Glutamatergic neuron (in vitro differentiated cells): ENCODE measurements at places on chromosomes 2 and 18.

GRCh38 chr2:64359892-64360657 lies 93.9 kb upstream of the LGALSL start:
- peak; percentile 23 for DNase-seq

- no peak for DNase-seq
These were observed 24.0 kb downstream of the MRPL44 start for GRCh38 chr2:223981241-223981640.

DNA sequence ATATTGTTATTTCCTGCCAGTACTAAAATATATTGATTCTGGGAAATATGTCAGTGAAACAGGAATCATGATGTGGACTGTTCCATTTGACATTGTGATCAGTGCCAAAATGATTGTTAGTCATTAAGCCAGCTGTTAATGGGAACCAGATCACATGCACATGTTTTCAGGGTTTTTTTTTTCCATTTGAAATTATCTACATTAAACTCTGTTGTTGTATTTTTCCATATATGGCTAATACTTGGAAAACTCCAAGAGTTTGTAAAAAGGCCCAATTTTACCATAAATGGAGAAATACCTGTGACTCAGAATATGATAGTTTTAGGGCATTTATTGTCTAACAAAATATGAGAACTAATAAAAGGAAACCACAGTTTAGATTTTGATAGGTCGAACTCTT lies 13.4 kb downstream of the ITGAV start:
- no peak for DNase-seq

GRCh38 chr2:141557329-141558095 lies 573.3 kb downstream of the LRP1B start:
- DNase-seq = no peak

- no peak for DNase-seq
These were observed 221.0 kb downstream of the OSR1 start for GRCh38 chr2:19137433-19137832.

GRCh38 chr2:55231546-55232083 lies 478 bp downstream of the CLHC1 start:
- DNase-seq = peak; percentile 22

DNA sequence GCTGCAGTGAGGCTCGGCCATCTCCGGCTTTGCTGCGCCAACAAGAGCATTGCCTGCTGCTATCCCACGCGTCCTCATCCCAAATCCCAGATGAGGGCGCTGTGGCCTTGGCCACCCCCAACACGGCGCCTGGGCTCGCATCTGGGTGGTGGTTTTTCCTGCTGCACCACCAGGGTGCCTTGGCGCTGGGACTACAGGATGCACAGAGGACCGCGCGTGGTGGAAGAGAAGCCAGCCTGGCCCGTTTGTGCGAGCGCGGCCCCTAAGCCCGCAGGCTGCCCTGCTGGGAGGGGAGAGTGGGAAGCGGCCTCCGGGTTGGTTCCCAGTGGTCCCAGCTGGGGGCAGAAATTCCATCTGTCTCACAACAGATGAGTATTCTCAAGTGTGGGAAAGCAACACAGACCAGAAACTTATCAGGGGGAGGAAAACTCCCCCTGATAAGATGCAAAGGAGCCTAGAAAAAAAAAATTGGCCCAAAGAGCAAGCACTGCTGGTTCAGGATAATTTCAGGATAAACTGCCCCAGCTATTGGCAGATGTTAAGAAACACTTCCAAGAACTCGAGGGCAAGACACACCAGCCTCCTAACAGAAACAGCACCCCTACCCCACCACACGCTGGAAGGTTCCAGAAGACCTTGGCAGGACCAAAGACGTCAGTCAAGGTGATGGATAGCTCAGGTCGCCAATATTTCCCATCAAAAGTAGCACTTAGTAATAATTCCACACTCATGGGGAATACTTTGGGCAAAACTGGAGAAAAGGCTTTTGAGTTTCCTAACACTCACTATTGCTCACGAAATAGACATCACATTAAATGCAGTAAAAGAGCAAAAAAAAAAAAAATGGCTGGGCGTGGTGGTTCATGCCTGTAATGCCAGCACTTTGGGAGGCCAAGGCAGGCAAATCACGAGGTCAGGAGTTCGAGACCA lies 152.1 kb downstream of the PXDN start:
- DNase-seq = peak; percentile 81

- no peak for DNase-seq
These were observed 481.4 kb downstream of the CDH2 start for GRCh38 chr18:27695503-27695902.

GRCh38 chr2:188481474-188481873 lies 189.8 kb downstream of the GULP1 start:
- no peak for DNase-seq

DNA sequence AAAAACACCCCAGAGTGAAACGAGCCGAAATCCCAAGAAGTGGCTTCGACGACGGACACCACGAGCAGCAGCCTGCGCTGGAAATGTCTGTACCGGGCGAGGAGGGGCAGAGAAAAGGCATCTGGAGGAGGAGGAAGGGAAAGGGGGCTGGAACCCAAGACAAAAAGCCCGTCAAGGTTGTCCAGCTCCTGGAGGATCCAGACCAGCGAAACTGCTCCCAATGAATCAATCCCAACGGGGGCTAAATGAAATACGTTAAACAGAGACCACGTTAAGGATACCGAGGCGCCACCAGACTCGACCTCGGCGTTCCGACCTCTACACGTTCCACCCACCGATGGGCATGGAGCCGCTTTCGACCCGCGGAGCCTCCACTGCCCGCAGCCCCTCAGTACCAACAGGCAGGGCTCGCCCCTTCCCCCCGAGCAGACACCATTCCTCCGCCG lies 400 bp downstream of the CCDC88A start:
- DNase-seq = no peak

DNA sequence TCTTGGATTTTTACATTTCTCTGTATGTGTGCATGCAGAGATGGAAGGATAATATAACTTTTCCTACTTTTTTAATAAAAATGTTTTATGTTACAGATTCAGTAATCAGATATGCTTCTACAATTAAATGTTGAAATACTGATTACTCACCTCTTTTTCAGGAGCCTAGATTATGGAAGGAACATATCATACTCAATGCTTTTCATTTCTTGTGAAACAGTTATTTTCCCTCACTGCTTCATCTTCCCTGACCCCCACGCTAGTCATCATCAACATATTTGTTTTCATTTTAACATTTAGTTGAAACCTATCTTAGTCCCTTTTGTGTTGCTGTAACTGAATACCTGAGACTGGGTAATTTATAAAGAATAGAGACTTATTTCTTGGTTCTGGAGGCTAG lies 190.7 kb downstream of the WDR7 start:
- DNase-seq = no peak

DNA sequence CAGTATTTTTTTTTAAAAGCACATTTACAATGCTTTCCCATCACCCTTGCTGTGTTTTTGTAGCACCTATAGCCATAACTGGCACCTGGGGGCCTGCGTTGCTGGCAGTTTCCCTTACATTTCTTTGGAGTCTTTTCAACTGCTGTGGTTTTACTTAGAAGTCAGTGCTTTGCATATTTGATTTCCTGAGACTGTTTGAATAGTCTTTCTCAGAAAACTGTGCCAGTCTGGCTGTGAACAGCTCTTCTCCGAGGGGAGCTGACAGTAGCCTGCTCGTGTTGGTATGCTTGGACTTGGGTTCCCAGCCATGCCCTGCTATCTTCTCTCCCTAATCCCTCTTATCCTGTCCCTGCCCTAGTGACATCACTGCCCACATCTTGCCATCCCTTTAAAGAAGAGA lies 81.5 kb downstream of the DPP4 start:
- no peak for DNase-seq

GRCh38 chr2:110115291-110116032 lies at the start of gene MALL:
Gene MALL, minus strand, starts transcription at chr2:110115822. Its CDS starts 30 bp downstream, at chr2:110115792.
- DNase-seq = peak; percentile 47

- no peak for DNase-seq
These were observed 589.1 kb upstream of the SLC8A1 start for GRCh38 chr2:41040782-41041520.

DNA sequence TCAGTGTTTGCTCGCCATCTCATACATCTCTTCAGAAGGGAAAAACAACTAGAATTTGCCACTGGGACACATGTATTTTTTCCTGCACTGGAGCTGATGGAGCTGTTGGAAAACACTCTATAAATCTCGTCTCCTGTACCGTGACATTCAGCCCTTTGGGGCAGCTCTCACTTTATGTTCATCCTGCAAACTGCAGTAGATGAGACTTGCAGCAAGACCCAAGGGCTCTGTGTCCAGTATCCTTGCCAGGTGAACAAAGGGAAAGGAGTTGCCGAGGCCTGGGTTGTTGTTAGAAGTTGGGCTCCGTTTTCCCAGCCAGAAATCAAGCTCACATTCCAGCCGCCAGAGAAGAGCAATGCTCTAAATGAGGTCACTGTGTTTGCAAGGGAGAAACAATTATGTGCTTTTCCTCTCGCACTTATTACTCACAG lies 285.1 kb downstream of the SLC4A3 start:
- DNase-seq = no peak

DNA sequence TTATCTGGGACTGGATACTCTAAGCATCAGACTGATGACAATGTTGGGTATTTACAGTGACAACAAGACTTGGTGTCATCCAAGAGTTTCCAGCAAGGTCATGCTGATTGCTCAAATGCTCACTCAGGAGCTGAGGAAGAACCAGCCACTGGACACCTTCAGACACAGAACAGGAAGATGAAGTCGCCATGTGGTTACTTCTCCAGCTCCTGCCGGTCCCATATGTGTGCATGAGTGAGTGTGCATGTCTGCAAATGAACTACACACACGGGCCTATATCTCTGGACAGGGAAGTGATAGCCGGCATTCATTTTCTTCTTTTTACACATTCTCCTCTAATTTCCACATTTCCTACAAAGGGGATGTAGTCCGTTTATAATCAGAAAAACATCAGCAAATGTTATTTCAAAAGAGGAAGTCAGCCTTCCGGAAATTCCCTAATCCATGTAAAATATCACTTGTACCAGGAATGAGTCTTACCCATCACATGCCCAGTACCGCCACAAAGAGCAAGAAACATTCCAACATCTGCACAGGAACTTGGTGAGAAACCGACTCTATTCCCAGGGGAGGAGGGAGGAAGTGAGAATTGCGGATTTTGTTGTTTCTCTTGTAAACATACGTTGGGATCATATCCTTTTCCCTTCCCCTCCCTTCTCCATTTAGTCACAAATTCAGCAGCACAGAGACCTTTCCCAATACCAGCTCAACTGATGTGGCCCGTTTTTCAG lies 10.8 kb downstream of the RFX8 start:
- DNase-seq = no peak

- no peak for DNase-seq
These were observed 14.3 kb upstream of the CTLA4 start for GRCh38 chr2:203853271-203853670.

GRCh38 chr18:58562146-58562998 lies 66.5 kb downstream of the ALPK2 start:
- DNase-seq = no peak

- peak; percentile 50 for DNase-seq
These were observed 197.2 kb upstream of the POU3F3 start for GRCh38 chr2:104656571-104657163.

- no peak for DNase-seq
These were observed 60.3 kb upstream of the SP3 start for GRCh38 chr2:174025271-174026121.

DNA sequence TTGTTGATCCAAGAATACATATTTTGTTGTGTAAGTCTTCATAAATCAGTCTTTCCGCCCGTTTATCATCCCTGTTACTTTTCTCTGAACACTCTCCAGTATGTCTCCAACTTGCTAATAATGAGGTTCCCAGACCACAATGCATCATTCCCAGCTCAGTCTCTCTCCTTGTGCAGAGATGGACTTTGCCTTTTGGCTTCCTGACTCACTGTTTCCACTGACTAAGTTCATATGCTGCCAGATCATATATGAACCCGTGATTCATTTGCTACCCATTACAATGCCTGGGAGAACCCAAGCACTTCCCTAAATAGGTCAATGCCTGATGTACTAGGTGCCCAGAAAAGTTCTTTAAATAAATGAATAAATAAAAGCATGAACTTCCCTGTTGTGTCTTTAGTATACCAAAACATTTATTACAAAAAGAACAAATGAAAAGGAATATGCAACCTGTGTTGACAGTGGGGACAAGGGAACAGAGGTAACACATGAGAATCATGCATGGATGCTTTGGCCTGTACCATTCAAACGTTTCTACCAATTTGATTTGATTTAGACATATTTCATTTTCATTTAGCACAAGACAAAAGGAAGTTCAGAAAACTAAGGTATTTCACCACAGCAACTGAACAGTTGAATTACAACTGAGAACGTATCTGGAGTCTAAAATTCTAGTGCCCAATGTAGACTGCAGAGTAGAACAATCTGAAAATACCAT lies 215.4 kb upstream of the HNRNPA3 start:
- no peak for DNase-seq

GRCh38 chr18:59783138-59783537 lies 85.9 kb upstream of the CCBE1 start:
- DNase-seq = peak; percentile 24

- no peak for DNase-seq
These were observed 13.7 kb downstream of the HS6ST1 start for GRCh38 chr2:128304715-128305554.

DNA sequence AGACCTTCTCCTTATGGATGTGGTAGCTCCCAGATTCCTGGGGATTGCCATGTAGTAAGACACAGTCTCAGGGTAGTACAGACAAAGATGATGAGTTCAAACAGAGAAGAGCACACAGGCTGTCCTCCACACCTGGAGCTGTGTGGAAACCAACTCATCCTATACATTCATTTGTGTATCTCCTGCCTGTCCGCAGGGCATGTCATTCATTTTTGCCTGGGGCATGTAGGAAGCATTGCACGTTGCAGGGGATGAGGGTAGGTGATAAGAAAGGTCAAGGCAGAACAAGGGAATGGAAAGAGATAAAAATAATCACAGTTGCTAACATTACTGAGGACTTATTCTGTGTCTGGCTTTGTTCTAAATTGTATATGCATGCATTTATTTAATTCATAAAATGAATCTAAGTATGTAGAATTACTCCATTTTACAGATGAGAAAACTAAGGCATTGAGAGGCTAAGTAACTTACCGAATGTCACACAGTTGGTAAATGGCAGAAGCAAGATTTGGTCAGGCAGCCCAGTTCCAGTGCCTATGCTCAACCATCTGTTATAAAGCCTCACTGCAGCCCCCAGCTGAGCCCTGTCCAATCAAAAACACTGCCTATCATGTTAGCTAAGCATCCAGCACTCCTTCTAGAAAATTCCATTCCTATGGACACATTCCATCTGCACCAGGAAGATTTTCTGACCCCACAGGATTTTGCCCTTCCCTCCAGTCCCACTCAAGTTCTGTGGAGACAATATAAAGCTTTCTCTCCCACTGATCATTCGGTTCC lies 81.0 kb downstream of the SUMO1 start:
- DNase-seq = no peak

GRCh38 chr2:12041236-12041635 lies 294.8 kb downstream of the LPIN1 start:
- DNase-seq = no peak

GRCh38 chr18:8084160-8084559 lies 517.0 kb downstream of the PTPRM start:
- DNase-seq = peak; percentile 69

- DNase-seq = no peak
These were observed 194.1 kb upstream of the FANCL start for GRCh38 chr2:58435246-58435645.

DNA sequence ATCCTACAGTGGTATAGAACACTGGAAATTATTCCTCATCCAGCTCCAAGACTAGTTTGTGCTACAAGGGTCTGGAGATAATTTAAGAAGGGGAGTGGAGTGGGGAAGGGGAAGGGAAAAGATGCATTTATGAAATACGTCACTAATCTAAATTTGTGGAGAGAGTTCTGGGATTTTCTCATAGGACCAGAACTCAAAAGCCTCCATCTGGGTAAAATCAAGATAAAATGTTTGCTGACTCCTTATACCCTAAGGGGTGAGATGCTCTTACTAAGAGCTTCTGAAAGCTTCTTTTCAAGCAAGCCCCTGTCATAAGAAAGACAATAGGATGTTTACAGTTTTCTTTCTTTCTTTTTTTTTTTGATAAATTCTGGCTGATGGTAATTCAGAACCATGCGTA lies 88.5 kb upstream of the RBMS1 start:
- no peak for DNase-seq
